ENCODE measurements at places on chromosomes 4 and X.

DNA sequence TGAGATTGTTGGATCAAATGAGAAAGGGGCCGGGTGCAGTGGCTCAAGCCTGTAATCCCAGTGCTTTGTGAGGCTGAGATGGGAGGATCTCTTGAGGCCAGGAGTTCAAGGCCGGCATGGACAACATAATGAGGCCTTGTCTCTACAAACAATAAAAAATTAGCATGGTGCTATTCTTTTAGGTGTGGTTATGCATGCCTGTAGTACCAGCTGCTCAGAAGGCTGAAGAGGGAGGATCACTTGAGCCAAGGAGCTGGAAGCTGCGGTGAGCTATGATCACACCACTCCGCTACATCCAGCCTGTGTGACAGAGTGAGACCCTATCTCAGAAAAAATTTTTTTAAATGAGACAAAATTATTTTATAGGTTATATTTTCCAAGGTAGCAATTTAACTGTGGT is 49.7 kb upstream of the TMEM150C start:
- no peak for DNase-seq

DNA sequence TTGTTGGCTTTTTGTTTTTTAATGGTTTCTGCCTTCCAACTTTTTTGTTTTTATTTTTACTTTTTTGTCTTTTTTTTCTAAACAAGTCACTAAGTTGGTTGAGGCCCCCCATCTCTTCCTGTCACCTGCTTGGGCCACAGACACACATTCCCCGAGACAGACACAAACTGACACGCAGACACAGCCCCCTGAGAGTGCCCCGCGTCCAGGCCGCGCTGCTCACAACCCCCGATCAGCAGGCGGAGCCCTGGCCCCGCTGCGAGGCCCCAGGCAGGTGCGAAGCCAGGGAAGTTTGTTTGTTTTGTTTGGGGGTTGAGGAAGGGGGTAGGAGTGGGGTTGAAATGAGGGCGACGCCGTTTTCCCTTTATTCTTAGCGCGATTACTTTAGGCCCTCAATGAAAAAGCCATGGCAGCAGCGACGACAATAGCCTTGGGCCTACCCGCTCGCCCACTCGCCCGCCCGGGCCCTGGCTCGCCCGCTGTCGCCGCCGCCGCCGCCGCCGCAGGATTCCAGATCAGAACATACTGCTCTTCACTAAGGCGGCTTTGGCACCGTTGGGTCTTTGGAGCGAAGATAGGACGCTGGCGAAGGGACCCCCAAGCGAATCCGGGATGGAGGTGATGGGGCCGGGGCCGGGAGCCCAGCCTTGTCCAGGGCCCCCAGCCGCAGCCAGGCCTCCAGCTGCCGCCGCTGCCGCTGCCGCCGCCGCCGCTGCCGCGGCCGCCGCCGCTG is 3.1 kb downstream of the PHOX2B start:
- DNase-seq, result no peak

DNA sequence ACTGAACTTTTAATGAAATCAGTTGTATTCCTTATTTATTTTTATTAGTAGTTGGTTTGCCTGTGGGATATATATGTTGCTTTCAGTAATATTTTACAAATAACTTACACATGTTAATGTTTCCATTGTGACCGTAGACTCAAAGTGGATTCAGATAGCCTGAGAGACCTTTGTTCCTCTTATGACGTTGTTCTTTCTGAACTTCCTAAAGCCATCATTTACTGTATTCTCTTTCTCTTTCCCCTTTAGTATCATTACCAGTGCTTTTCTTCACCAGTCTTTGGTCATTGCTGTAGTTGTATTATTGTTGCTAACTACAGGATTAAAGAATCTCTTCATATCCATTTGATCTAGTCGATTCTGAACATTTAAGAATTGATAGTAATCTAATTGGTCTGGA is 4.3 kb downstream of the STIM2 start:
- no peak for DNase-seq

GRCh38 chrX:100600758-100601157 is 16.0 kb downstream of the TNMD start:
- no peak for DNase-seq

DNA sequence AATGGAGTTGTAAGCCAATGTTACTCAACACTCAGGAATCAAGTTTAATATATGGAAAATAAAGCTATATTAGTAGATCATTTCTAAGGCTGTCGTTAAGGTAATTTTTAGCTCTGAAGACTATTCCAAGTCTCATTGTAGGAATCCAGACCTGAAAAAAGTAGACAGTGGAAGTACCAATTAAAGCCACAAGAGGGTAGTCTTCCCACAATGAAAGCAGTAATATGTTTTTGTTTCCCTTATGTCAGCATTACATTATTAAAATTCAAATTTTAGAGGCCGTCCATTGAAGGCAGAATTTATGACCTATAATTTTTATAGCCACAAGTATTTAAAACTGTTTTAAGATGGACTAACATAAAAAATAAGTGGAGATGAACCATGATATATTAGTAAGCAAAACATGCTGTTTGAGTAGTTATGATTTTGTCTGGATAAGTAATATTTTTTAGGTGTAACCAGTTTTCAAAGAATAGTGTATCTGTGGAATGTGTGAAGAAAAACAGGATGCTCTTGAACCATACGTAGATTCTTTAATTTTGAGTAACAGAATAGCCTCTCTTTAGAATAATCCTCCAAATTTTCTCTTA is 372.6 kb upstream of the TECRL start:
- DNase-seq, result no peak
